ENCODE measurements at places on chromosomes 12 and 14.
A peak's percentile ranks its signal among the peaks of the same experiment; 100 is the strongest.

- peak; percentile 22 for DNase-seq
Observed at GRCh38 chr14:92105893-92106142, 564 bp downstream of the ATXN3 start.

DNA sequence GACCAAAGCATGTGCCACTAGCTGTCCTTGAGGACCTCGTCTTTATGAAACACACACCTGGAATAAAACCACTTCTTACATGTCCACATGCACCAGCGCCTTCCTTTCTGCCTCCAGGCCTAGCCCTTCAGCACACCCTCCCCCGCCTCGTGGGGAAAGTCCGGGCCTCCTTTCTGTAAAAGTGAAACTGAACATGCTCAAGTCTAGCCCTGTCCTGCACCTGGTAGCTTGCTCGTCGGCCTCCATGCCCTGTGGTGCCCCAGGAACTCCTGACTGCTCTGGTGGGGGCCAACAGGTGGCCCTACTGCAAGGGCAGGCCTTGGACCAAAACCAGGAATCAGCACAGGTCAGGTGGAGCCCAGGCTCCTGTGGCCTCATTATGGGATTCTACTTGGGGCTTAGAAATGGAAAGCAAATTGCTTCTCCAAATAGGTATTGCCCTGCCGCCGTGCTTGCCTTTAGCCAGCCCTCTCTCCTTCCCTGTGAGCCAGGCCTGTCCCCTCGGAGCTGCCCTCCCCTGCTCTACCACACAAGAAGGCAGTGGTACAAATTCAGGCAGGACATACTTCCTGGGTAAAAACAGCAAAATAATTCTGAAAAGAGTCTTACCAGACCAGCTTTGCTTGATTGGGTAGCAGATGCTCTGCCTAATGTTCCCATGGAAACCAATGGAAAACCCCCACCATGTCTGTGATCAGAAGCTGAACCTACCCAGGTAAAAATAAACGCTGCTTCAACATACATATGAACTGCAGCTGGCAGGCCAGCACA lies 43.5 kb downstream of the ERH start:
- DNase-seq, result no peak

- DNase-seq, result peak; percentile 91
Observed at GRCh38 chr12:111412007-111412829, 6.5 kb downstream of the SH2B3 start.

DNA sequence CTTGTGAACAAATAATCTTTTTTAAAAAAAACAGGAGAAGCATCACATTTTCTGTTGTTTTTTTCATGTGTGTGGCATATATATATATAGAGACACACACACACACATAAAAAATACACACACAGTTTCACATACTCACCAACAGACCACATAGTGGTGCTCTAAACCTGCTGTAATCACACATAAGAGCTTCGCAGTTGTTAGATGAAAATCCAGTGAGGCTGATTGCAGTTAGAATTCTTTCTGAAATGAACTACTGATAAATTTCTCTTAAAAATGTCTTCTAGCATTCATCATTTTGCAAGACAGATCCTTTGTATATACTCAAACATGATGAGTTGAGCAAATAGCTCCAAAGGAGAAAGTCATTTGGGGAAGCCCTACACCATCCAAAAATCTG lies 434.3 kb upstream of the STXBP6 start:
- peak; percentile 22 for DNase-seq

DNA sequence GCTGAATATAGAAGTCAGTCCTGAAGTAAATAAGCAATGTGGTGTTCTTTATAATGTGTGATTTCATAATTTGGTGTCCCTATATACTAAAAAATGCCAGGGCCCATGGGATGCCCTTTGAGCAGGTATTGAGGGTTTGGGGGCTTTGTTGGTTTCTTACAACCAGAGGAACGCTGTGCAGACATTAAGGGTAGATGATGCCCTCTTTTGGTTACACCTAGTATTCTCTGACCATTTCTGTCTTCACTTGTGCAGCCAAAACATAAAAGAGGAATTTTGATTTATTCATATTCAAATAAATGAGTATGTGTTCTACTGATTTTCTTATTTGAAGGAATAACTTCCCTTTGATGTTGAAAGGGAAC lies 3.0 kb downstream of the LGR5 start:
- DNase-seq, result no peak

DNA sequence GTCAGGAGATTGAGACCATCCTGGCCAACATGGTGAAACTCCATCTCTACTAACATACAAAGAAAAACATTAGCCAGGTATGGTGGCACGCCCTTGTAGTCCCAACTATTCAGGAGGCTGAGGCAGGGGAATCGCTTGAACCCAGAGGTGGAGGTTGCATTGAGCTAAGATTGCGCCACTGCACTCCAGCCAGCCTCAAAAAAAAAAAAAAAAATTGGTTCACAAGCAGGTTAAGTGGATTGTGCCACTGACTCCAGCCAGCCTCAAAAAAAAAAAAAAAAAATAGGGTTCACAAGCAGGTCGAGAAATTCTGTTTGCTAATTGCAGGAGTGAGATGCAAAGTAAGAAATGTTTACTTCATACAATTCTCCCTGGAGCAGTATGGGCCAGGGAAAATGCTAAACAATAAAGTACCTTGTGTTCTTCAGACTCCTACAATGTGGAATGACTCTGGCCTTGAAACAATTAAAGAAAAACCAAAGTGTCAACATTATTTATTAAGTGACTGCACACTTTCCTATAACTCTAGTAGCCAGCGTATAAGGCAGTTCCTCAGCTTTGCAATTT lies 6.1 kb downstream of the EDDM3B start:
- DNase-seq, result no peak
